Activated naive CD4-positive, alpha-beta T cell (primary cell): ENCODE measurements at places on chromosomes 2 and 18.

DNA sequence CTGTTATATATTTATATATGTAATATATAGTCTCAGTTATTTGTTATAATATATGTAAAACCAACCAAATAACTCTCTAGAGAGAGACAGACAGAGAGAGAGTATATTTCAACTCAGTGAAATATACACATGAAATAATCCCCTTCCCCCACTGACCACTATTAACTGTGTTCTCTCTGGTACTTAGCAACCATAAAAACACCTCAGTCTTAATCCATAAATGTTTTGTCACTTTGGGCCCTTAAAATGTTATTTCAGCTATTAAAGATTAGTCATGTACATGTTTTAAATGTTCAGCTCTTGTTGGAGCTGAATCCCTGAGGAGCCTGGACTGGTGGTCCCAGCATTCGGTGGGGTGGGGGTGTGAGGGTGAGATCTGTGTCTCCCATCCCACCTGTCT is 122.2 kb upstream of the MAP3K20 start:
- DNase-seq = no peak

- no peak for DNase-seq
Observed at GRCh38 chr2:8993196-8993901, 10.1 kb downstream of the MBOAT2 start.

GRCh38 chr2:69947325-69947931 is 14.0 kb downstream of the ASPRV1 start:
- DNase-seq = no peak

DNA sequence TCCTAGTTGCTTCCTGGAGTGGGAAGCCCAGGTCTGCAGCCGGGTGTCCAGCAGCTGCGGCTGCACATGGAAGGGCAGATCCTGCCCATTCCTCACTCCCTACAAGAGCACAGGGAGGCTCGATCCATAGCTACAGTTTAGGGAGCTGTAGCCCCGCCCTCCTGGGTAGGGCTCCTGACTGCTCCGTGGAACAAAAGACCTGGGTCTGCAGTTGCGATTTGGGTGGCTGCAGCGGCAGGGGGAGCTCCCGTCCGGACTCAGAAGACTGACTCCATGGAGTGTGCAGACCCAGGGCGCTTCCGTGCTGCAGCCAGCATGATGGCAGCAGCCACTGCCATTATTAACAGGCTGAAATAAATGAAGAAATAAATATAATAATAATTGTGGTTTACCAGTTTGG is 157.3 kb downstream of the CTNNA2 start:
- DNase-seq = no peak

GRCh38 chr2:127641846-127642507 is 4.0 kb upstream of the GPR17 start:
- DNase-seq = peak; percentile 21

DNA sequence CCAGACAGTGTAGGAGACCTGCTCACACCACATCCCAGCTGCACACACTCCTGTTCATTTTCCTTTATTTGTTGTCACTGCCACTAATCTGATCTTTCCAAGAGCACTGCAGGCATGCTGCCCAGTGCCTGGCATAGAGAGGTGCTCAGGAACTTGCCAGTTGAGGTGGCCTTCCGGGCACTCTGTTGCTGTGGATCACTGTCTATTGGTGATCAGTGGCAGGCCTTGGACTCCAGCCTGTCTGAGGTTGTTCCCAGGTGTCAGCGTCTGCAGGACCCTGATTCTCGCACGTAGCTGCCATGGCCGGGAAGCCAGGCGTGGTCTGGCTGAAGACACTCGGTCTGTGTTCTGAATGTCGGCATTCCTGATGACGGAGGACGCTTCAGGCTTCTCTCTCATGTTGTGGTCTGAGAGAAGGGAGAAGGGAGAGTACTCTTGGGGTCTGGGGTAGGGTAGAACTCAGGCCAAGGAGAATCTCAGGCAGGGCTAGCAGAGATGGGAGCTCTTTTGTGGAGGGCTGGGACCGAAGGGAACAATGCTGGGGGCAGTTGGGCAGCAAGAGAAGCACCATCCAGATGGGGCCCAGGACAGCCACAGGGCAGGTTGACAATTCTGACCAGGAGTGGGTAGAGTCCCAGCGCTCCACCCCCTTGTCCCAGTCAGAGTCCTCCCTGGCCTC is 240.9 kb downstream of the MYCN start:
- no peak for DNase-seq
